ENCODE measurements at places on chromosomes 5 and 9.

DNA sequence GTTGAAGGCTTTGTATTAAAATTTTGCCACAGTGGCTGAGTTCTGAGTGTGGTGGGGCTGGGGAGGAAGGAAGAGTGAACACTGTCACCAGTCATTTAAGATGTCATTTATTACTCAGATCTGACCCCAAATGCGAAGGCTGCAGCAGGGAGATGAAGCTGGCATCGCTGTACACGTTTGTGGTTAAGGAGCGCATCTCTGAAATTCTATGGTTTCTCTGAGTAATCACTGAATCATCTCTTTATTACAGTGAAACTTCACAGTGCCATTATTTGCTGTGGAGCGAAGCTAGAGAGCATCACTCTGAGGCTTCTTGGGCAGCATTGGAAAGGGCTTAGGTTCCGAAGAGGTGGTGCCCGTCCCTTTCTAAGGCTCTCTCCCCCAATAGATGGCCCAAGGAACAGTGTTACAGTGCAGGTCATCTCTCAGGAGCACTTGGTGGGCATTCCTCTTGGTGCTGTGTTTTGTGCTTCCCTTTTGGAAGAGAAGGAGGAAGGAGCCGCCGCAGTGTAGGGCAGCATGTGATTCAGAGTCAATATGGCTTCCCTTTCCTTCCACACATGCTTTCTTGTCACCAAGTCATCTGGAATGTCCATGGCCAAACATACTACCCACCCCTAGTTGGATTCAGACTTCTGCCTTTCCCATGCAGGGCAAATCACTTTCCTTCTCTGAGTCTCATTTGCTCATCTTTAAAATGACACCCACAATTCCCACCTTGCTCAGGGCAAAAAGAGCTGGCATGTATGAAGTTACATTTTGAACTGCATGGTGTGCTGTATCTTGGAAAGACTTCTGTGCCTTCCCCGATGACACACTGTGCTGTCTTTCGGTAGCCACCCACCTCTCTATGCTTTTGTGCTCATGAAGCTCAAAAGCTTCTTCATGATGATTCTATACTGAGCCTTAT, 9.3 kb upstream of the TEX48 start:
- DNase-seq: peak; percentile 61

- no peak for DNase-seq
These were observed 1.2 kb downstream of the SEMA4D start for GRCh38 chr9:89496645-89497256.

DNA sequence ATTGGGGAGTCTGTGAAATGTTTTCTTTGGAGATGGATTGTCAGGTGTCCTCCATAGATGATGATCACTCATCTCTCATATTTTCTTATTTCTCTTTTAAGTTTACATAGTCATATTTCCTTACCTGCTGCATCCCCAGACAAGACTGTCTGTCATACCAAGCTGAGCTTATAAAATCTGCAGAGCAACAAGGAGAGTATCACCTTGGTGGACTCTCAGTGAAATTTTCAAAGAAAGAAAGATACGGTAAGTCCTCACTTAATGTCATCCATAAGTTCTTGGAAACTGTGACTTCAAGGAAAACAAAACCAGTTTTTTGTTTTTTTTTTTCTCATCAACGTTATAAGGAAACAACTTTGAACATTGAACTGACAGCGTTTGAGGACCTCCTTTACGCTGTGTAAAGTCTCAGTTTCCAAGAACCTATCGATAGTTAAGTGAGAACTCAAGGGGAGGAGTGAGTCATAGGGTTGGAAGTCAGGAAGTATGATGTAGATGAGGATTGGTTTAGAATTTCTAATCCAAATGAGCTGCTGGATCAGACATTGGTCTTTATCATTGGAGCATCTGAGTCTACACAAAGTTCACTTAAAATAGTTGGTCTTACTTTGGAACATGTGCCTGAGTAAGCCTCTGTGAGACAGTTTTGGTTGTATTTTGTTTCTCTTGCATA, 45.5 kb downstream of the SPIN1 start:
- no peak for DNase-seq

DNA sequence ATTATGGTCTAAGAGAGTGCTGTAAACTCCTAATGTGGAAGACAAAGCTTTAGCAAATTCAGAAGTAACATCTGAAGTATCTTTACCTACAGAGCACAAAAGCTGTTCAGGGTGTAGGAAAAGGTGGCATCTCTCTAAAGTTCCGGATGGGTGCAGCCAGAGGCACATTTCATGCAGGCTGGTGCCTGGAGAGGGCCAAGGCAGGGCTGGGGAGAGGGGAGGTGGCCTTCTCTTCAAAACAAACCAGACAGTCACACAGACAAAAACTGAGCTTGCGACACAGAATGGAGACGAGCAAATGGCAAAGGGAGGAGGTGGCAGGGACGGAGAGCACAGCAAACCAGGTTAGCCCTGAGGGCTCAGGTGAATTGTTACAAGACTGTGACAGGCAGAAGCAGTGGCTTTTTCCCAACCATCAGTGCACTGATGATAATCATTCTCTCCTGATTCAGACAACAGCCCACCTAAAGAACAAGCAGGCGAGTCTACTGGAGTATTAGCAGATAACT, 121.5 kb upstream of the PCA3 start:
- no peak for DNase-seq

DNA sequence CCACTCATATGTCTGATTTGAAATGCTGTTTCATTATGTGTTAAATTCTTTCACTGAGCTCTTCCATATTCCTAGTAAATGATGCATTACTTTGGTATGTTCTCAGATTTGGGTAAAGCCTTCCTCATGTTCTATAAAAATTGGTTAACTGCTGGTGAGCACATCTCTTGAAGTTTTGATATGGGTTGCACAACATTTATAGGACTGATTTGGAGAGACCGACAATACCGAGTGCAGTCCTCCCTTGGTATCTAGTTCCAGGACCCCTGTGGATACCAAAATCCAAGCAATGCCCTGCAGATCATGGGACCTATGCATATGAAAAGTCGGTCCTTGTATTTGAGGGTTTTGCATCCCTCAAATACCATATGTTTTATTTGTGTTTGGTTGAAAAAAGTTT, 37.8 kb downstream of the WDR36 start:
- DNase-seq: peak; percentile 21

DNA sequence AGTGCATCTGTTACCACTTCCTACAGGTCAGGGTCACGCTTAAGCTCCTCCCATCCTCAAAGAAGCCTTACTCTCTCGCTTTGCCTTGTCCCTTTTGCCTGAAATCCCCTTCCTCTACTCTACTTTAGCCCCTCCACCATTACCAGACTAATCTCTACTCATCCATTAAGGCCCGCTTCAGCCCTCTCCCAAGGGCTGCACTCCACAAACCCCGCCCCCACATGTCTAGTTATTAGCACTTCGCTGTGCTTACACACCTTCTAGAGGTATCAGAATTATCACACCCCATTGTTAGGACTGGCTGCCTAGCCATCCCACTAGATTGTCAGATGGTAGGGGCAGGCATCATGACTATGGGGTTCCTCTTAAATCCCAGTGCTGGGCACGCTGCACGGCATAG, 565.7 kb upstream of the WWC1 start:
- no peak for DNase-seq

DNA sequence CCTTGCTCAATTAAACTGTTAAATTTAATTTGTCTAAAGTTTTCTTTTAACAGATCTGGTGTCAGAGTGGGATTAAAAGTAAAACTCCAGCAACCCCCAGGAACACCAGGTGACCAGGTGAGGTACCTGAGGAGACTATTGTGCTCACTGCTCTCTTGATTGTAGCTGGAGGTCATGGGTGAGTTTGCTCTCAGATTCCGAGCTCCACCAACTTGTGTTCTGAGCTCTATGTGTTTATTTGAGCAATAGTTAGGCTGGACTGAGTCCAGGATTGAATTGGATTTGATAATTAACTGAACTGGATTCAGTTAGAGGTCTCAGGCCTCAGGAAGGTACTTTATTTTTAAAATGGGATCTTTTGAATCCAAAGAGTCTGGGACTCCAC, 17.9 kb upstream of the SCGB3A2 start:
- DNase-seq: no peak

DNA sequence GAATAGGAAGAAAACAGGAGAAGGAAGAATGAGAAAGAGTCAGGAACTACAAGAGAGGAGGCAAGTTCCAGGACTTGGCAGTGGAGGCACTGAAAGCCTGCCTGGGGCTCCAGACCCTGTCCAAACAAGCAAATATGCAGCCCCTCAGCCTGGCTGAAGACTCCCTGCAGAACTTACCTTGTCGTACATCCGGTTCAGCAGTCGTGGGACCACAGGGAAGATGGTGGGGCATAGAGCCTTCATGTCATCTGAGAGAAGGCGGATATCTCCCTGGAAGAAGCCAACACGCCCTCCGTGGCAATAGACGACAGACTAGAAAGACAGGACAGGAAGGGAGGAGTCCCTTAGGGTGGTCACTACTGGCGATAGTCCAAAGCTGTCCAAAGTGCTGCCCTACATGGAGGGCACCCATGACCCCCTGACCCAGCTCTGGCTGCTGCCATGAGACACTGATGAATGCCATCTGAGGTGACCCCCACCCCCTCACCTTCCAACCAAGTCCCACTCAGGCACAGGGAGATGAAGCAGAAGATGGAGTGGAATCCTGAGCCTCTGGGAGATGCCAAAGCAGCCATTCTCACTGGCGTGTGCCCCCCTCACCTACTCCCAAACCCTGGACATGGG, 27.7 kb upstream of the MEIKIN start:
- no peak for DNase-seq

DNA sequence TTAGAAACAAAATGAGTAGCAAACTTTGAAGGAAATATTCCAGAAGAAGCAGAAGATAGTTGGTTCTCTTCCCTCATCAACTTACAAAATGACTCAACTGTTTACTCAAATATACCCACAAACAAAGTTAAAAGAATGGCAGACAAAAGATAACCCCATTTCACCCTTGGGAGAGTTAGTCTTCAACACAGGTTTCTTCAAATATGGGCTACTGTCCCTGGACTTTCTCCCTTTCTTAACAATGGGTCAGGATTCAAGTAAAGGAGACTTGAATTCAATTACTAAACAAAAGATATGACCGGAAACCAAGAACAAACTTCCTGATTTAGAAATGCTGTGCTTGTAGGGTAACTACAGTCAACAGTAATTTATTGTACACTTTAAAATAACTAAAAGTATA, 14.2 kb downstream of the RFX3 start:
- no peak for DNase-seq

DNA sequence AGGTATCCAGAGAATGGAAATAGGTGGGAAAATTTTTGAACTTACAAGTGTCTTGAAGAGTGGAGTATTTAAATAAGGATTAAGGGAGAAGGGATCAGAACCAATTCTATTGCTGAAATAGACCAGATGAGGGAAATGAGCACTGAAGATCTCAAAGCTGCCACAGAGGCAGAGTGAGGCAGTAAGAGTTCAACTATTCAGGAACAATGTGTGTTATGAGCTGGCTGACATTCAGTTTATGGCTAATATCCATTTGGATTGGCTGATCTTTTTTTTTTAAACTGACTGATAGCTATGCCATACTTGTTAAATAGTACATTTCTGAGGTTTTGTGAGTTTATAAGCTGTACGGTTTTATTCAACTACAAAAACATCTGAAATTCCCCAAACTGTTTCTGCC, 95.3 kb upstream of the GNA14 start:
- no peak for DNase-seq

DNA sequence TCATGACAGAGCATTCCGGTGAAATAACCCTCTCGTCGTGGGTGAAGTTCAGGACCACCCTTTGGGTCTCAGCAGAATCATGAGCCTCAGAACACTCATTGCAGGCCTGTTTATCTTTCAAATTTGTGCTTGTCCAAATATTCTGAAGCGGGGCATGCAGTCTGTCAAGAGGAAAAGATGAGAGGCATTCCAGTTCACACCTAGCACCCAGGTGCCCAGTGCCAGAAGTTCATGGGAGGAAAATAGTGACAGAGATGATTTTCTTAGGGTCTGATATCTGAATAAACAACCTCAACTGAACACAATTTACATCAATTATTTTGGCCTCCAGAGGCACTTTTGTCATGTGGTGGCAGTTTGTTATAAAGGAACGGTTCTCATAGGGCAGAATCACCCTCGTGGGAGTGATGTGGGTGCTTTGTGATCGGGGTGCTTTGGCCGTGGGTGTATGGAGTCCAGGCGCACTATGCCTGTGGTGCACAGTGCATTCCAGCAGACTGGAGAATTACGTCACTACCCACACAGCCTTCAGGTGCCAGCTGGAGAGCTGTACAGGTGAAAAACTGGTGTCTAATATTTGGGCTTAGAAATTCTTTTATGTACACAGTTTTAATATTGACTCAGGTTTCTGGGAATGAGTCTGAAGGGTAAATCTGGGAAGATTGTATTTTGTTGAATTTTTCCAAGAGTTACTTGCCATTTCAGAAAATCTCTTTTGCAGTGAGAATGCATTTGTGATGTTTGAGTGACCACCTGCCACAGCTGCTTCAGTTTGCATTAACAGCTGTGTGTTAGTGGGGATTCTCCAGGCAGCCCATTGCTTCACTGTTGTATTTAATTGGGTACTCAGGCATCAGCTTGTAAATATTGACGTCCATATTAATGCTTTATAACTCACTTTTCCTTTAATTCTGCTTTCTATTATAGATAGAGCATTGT, 289.3 kb downstream of the FANCC start:
- no peak for DNase-seq

DNA sequence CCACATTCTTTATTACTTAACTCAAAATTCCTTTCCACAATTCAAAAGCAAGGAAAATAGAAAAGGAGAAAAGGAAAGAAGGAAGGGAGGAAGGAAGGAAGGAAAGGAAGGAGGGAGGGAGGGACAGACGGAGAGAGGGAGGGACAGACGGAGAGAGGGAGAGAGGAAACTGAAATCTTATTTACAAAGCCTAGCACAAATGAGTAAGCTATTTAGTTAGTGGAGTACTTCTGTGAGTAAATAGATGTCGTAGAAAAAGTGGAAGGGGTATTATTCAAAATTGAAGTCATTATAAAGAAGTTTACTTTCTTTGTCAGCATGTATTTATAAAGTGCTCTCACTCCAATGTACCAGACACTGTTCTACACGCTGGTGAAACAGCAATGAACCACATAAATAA, 177.9 kb downstream of the CETN3 start:
- DNase-seq: no peak

GRCh38 chr5:34822956-34823715, 15.8 kb upstream of the TTC23L start:
- no peak for DNase-seq

GRCh38 chr5:139488260-139488659, 5.7 kb upstream of the STING1 start:
- DNase-seq: no peak

GRCh38 chr5:78586251-78586650, 62.3 kb downstream of the LHFPL2 start:
- DNase-seq: peak; percentile 96
